Activated naive CD8-positive, alpha-beta T cell treated with anti-CD3 and anti-CD28 coated beads, Interleukin-2, amount 50 U/mL, for 24 hours (primary cell): ENCODE measurements at places on chromosomes 7 and 10.

GRCh38 chr10:91953600-91954160, 30.1 kb downstream of the BTAF1 start:
- no peaks in the 10 kb centered on the region for H3K4me1 ChIP-seq
- no peak for DNase-seq
- no peak overlapping the region for H3K27ac ChIP-seq
- H3K4me3 ChIP-seq: no peak overlapping the region
- peaks cover 52% of the 10 kb centered on the region for H3K36me3 ChIP-seq
- no peaks in the 10 kb centered on the region for H3K27me3 ChIP-seq

GRCh38 chr7:82210416-82211184, 233.0 kb downstream of the CACNA2D1 start:
- H3K27me3 ChIP-seq: no peaks in the 10 kb centered on the region
- H3K4me1 ChIP-seq: no peaks in the 10 kb centered on the region
- DNase-seq: no peak
- H3K27ac ChIP-seq: no peak overlapping the region
- no peak overlapping the region for H3K4me3 ChIP-seq

DNA sequence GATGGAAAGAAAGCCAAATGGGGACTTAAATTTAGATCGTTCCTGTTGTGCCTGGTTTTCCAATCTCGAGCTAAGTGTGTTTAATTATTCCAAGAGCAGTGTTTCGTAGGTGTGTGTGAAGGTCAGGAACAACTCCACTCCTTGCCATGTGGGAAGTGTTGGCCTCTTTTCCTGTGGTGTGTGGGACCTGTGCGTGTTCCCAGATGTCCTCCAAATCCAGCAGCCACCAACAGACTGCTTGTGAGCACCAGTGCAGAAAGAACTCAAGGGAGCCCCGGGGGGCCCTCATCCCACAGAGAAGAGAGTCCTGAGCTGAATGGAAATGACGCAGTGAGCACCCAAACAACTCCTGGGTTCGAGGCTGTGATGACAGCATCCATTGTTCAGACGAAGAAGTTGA, 227.7 kb downstream of the TMEM178B start:
- H3K4me1 ChIP-seq: no peaks in the 10 kb centered on the region
- H3K27ac ChIP-seq: no peak overlapping the region
- no peaks in the 10 kb centered on the region for H3K36me3 ChIP-seq
- no peak overlapping the region for H3K4me3 ChIP-seq
- peaks cover 5% of the 10 kb centered on the region for H3K27me3 ChIP-seq
- DNase-seq: no peak

- H3K27me3 ChIP-seq: no peaks in the 10 kb centered on the region
- peak; percentile 8 for DNase-seq
- H3K4me3 ChIP-seq: no peak overlapping the region
Observed at GRCh38 chr7:82740246-82740848, 296.8 kb upstream of the CACNA2D1 start.

GRCh38 chr10:114565066-114565465, 93.0 kb downstream of the ABLIM1 start:
- H3K4me3 ChIP-seq: no peak overlapping the region
- peaks cover 4% of the 10 kb centered on the region for H3K4me1 ChIP-seq
- no peaks in the 10 kb centered on the region for H3K27me3 ChIP-seq
- H3K36me3 ChIP-seq: no peaks in the 10 kb centered on the region

DNA sequence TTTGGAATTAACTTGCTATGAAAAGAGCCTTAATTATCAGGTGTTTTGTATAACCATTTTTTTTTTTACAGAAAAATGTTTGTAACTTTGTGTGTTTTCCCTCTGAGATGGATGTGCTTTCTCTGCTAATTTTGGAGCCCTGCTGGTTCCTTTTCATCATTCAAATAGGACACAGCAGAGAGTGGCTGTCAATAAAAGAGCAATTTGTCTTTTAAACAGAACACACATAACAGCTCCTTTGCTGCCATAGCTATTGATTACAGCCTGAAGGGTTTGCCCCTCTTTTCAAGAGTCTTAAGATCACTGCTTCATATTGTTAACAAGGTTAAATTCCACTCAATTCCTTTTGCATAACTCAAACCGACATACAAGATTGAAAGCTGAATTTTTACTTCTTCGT, 187.2 kb upstream of the MBL2 start:
- DNase-seq: no peak
- H3K4me3 ChIP-seq: no peak overlapping the region
- H3K4me1 ChIP-seq: no peaks in the 10 kb centered on the region
- H3K36me3 ChIP-seq: no peaks in the 10 kb centered on the region

DNA sequence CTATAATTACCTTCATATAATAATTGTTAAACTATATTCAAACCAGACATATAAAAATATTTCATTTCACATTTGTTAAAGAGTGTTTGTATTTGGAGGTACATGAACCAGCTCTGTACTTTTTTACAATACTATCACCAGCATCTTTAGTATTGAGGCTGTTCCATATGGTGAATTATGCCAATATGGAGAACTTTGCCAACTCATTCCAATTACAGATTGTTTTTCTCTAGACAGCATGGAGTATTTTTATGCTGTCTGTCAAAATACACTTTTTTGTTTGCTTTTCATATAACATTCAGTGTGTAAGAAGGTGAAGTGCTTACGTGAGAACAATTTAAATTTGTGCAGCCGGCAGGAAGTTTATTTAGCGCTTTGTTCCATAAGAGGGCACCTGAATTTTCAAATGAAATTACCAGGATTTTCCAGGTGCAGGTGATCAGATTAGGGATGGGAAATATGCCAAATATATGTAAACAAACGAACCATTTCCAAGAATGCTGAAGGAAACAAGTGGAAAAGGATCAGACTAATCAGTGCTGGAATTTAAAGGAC, 54.9 kb downstream of the SEMA3E start:
- H3K36me3 ChIP-seq: no peaks in the 10 kb centered on the region
- no peak overlapping the region for H3K4me3 ChIP-seq
- H3K27me3 ChIP-seq: no peaks in the 10 kb centered on the region
- no peaks in the 10 kb centered on the region for H3K4me1 ChIP-seq

DNA sequence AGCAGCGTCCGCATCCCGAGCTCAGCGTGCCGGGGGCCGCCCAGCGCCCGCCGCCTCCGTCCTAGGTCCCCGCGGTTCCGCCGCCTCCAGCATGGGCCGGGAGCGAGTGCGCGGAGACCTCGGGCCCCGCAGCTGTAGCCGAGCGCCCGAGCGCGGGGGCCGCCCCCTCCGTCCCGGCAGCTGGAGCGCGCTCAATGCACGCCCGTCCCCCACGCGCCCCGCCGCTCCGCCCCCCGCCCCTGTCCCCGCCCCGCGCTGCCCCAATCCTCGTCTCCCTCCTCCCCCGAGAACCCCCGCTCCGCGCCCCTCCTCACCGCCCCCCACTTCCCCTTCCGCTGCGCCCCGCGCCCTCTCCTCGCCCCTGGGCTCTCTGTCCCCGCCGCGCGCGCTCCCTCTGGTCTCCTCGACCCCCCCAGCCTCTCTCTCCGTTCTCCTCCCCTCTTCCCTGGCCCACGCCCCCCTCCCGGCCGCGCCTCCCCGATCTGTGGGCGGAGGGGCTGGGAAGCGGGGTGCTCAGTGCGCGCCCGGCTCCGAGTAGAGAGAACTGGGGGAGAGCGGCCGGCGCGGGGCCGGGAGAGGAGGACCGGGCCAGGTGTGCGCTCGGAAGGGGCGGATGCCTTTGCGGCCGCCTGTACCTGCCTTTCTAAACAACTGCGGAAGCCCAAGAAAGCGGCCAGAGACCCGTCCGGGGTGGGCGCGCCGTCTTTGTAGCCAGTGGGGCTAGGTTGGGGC, at the start of gene VIPR2:
Gene VIPR2 (minus strand): TSS at position 110 of the 732 bp plus-strand sequence. CDS start 96 bp downstream, at position 14.
- H3K36me3 ChIP-seq: no peaks in the 10 kb centered on the region
- peak; percentile 20 for DNase-seq
- H3K27me3 ChIP-seq: peaks cover 37% of the 10 kb centered on the region
- peaks cover 4% of the 10 kb centered on the region for H3K4me1 ChIP-seq

DNA sequence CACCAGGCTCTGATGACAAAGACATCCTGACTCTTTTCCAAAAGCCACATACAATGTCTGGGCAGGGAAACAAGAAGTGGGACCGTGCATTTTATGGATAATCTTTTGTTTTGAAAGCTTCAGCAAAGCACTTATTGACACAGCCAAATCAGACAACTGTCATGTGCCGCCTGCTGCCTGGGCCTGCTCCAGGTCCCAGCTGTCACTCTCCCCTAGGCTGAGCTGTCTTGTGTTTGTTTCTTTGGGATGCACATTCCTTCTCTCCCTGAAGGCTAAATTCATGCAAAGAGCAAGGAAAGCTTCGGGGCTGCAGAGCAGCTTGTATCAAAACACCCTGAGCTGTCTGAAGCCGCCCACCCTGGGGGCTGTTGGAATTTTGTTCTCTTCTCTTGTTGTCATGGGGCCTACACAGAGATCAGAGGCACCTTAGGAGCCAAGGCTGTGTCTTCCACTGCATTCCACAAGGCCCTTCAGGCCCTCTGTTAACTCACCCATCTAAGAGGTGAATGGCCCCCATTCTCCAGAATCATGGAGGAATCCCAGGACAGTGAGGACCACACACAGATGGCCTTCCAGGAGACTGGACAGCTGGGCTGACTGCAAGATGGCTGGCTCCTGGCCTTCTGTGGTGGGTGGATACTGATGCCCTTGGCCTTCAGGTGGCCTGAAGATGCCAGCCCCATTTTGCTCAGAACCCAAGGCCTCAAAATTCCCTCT, 17.8 kb upstream of the SLC18A2 start:
- H3K27ac ChIP-seq: no peak overlapping the region
- no peak overlapping the region for H3K4me3 ChIP-seq
- H3K4me1 ChIP-seq: no peaks in the 10 kb centered on the region

- peaks cover 16% of the 10 kb centered on the region for H3K27me3 ChIP-seq
- no peaks in the 10 kb centered on the region for H3K36me3 ChIP-seq
- peaks cover 13% of the 10 kb centered on the region for H3K4me1 ChIP-seq
Observed at GRCh38 chr10:98338318-98338717, 70.3 kb upstream of the LOXL4 start.

DNA sequence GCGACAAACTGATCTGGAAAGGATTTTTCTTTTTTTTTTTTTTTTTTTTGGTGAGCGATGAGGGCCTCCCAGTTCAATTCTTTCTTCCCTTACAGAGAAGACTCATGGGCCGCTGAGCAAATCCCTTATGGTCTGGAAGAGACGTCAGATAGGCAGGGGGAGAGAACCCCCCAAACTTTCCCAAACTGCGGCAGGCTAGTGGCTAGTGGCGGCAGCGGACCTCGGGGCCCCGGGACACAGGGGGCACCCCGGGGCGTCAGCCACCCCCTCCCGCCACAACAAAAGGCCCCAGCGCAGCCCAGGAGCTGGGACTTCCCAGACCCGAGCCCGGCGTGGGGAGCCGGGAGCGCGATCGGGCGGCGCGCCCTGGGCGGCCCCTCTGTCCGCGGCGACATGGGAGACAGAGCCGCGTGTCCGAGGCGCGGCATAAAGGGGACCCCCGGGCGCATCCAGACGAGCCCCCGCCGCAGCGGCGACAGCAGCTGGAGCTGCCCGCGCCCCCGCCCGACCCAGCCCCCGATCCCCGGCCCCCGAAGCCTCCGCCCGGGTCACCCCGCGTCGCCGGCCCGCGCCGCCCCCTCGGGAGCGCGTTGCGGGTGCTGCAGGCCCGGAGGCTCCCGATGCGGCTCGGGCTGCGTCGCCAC, 755 bp downstream of the FAM171A1 start:
- H3K4me1 ChIP-seq: peaks cover 21% of the 10 kb centered on the region
- no peaks in the 10 kb centered on the region for H3K36me3 ChIP-seq
- H3K4me3 ChIP-seq: peak overlapping the region; percentile 78
- DNase-seq: peak; percentile 42
- peaks cover 51% of the 10 kb centered on the region for H3K27me3 ChIP-seq
- peak overlapping the region; percentile 49 for H3K27ac ChIP-seq

DNA sequence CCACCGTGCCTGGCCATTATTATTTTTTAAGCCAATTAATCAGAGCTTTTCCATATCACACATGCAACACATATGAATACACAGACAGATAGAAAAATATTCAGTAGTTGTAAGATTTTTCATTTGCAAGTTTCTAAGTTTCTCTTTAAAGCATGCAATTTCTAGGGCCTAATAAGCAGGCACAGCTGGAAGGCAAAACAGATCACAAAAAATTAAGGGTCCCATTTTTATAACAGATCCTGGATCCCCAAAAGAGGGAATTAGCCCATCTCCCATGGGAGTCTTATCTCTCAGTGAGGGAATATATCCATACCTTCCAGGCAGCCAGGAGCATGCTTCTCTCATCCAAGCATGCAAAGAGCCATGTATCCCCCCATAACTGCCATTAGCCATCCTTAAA, 31.2 kb upstream of the ZNF365 start:
- peaks cover 6% of the 10 kb centered on the region for H3K27me3 ChIP-seq
- no peak for DNase-seq
- no peak overlapping the region for H3K4me3 ChIP-seq

GRCh38 chr10:102342958-102343357, 52.5 kb upstream of the NFKB2 start:
- no peaks in the 10 kb centered on the region for H3K27me3 ChIP-seq
- no peak overlapping the region for H3K4me3 ChIP-seq
- H3K4me1 ChIP-seq: peaks cover 33% of the 10 kb centered on the region
- no peak for DNase-seq
- peak overlapping the region; percentile 27 for H3K27ac ChIP-seq
- H3K36me3 ChIP-seq: peaks cover 9% of the 10 kb centered on the region

DNA sequence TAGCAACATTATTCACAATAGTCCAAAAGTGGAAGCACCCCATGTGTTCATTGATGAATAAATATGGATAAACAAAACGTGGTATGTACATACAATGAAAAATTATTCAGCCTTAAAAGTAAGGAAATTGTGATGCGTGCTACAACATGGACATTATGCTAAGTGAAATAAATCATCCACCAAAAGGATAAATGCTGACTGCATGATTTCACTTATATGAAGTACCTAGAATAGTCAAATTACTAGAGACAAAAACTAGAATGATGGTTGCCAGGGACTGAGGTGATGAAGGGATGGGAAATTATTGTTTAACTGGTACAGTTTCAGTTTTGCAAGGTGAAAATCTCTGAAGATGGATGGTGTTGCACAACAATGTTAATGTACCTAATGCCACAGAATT, 56.6 kb downstream of the THSD7A start:
- no peak for DNase-seq
- H3K27ac ChIP-seq: no peak overlapping the region
- H3K36me3 ChIP-seq: no peaks in the 10 kb centered on the region
- H3K4me1 ChIP-seq: no peaks in the 10 kb centered on the region
- no peak overlapping the region for H3K4me3 ChIP-seq

GRCh38 chr7:84022009-84022408, 172.6 kb downstream of the SEMA3A start:
- H3K4me1 ChIP-seq: no peaks in the 10 kb centered on the region
- H3K27ac ChIP-seq: no peak overlapping the region
- no peak for DNase-seq
- H3K36me3 ChIP-seq: no peaks in the 10 kb centered on the region

GRCh38 chr7:12913002-12913401, 225.6 kb downstream of the ARL4A start:
- no peak overlapping the region for H3K27ac ChIP-seq
- H3K4me3 ChIP-seq: no peak overlapping the region
- H3K36me3 ChIP-seq: no peaks in the 10 kb centered on the region
- H3K4me1 ChIP-seq: no peaks in the 10 kb centered on the region
- no peak for DNase-seq
